ENCODE measurements at places on chromosomes 2 and 18.

DNA sequence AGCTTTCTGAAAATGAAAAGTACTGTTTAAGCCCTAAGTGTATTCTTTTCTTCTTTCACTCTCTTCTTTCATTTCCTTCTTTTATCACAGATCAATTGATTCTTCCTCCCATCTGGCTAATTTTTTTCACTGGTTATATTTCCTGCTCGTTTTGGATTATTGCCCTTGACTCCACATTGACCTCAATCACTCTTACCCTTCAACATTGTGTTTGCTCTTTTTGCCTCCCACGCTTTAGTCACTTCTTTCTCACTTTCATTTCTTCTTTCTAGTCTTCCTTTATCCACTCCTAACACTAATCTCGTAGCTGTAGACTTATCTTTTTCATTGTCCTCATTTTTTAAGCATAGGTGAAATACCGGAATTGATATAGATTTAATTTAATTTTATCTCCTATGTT, 320.3 kb upstream of the VRK2 start:
- H3K27me3 ChIP-seq = no peaks in the 10 kb centered on the region
- H3K4me3 ChIP-seq = no peak overlapping the region
- no peak for DNase-seq
- no peaks in the 10 kb centered on the region for H3K36me3 ChIP-seq

- H3K36me3 ChIP-seq = no peaks in the 10 kb centered on the region
- H3K4me3 ChIP-seq = no peak overlapping the region
- H3K4me1 ChIP-seq = peaks cover 22% of the 10 kb centered on the region
- no peak for DNase-seq
- peaks cover 51% of the 10 kb centered on the region for H3K27me3 ChIP-seq
- no peak overlapping the region for H3K27ac ChIP-seq
Measured at GRCh38 chr2:183035298-183035953, 2.8 kb downstream of the NCKAP1 start.

- H3K4me1 ChIP-seq = no peaks in the 10 kb centered on the region
- H3K27ac ChIP-seq = no peak overlapping the region
- H3K4me3 ChIP-seq = no peak overlapping the region
Measured at GRCh38 chr18:78610179-78610578, 369.4 kb upstream of the SALL3 start.

GRCh38 chr18:51164342-51164741, 33.1 kb downstream of the MEX3C start:
- H3K4me3 ChIP-seq = no peak overlapping the region
- no peaks in the 10 kb centered on the region for H3K36me3 ChIP-seq
- H3K27me3 ChIP-seq = no peaks in the 10 kb centered on the region
- no peak overlapping the region for H3K27ac ChIP-seq
- peaks cover 21% of the 10 kb centered on the region for H3K4me1 ChIP-seq
- no peak for DNase-seq

- H3K27ac ChIP-seq = no peak overlapping the region
- no peak for DNase-seq
- no peaks in the 10 kb centered on the region for H3K36me3 ChIP-seq
Measured at GRCh38 chr2:167940346-167940725, 307.1 kb downstream of the STK39 start.

DNA sequence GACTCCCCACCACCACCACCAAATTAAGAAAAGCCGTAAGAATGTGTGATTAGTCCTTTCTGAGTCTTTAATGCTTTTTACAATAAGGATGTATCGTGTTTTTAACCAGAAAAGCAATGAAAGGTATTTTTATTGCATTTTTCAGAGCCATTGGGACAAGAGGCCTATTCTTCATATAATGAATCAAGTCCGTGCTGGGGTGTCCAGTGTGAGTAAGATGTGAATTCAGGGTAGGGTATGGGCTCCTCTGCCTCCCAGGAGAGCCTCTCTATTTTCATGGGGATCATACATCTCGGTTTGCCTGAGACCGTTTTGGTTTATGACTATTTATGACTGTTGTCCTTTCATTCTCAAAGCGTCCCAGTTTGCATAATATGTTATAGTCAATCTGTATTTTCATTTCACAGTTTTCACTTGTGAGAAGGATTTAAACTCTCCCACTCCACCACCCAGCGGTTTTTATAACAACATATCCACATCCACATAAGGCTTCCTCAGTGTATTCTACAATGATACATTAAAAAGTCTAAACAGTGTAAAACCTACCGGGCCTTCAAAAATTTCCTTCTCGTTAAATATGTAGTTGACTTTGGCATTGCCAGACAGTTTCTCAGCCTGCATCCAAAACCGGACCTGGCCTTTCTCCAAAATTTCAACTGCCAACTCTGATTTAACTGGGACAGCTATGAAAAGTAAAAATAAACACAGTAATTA, 80.8 kb upstream of the LPIN2 start:
- no peak for DNase-seq
- H3K4me1 ChIP-seq = peaks cover 16% of the 10 kb centered on the region
- no peak overlapping the region for H3K27ac ChIP-seq
- H3K36me3 ChIP-seq = no peaks in the 10 kb centered on the region
- no peak overlapping the region for H3K4me3 ChIP-seq

- no peak overlapping the region for H3K4me3 ChIP-seq
- no peak for DNase-seq
- no peaks in the 10 kb centered on the region for H3K27me3 ChIP-seq
- H3K27ac ChIP-seq = no peak overlapping the region
Measured at GRCh38 chr2:176328149-176328548, 58.9 kb downstream of the MTX2 start.

DNA sequence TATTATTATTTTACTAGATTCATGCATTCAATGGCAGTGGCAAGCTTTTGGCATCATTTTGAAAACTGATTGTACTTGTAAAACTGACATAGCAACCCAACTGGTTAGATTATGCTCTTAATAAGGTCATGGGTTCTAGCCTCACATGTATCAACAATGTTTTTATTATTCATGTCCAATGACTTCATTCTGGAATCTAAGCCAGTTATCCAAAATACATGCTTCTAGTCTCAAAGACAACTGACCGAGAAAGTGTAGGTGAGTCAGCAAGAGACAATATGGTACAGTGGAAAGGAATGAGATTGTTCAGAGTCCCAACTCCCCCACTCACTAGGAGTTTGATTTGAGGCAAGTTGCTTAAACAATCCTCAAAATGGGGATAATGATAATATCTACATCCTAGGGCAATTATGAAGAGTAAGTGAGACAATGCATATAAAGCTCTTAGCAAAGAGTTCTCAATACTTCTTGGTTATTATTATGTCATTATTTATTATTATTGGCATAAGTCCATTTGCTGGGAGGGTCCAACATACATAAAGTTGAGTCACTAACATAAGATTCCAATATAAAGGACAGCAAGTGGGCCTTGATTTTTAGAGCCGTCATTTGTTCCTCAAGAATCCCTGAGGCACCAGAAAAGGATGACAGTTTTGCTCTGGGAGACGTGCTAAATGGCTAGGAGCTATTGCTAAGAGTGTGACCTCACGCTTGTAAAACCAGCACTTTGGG, 99.4 kb downstream of the NEB start:
- no peak overlapping the region for H3K27ac ChIP-seq
- DNase-seq = no peak
- peaks cover 6% of the 10 kb centered on the region for H3K36me3 ChIP-seq
- H3K27me3 ChIP-seq = no peaks in the 10 kb centered on the region

DNA sequence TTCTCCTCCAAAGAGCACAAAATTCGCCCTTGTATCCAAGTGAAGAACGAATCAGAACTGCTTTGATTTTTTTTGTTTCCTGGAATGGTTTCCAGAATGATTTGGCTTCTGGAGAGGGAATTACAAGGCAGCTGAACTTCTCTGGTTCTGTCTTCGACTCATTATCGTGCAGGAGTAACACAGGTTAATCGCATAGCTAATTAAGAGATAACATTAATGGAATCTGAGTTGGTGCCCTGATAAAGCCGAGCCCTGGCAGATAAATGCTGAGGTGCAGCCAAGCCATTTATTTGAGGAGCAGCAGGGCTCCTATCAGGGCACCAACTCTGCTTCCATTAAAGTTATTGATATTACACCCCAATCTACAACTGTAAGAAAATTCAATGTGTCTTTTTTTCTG, 433.7 kb downstream of the ZNF521 start:
- no peak overlapping the region for H3K27ac ChIP-seq
- no peak overlapping the region for H3K4me3 ChIP-seq
- H3K4me1 ChIP-seq = no peaks in the 10 kb centered on the region
- no peaks in the 10 kb centered on the region for H3K36me3 ChIP-seq
- peaks cover 3% of the 10 kb centered on the region for H3K27me3 ChIP-seq

DNA sequence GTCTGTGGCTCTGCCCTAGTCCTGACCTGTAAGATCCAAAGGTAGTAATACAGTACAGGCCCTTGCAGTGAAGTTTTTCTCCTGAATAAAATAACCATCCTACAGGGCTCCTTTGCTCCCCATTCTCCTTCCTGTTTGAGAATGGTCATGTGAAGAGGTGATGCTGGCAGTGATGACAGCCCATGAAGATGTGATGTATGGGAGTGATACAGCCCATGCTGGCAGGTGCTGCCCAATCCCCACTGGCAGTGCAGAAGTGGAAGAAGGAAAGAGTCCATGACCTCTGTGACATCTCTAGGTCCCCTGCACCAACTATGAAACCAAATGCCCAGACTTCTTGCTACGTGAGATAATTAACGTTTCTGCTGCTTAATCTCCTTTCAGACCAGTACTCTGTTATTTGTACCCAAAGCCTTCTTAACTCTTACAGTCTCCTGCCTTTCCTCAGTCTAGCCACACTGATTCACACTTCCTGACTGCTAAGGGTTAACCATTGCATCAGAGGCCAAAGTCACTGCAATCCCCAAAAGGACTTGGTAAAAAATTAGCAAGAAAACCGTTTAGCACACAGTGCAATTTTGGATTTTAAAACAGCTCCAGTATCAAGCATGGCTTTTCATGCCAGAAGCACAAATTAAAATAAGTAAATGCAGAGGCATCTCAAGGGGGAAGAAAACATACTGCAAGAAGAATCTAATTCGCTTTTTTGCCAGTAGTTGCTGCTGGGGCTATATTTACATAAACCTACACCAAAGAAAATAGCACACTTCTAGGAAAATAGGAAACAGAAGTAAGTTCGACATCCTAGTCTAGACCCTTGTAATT, 98.0 kb downstream of the STK39 start:
- H3K27ac ChIP-seq = no peak overlapping the region
- DNase-seq = no peak
- peaks cover 3% of the 10 kb centered on the region for H3K4me1 ChIP-seq
- H3K4me3 ChIP-seq = no peak overlapping the region
- H3K27me3 ChIP-seq = no peaks in the 10 kb centered on the region

DNA sequence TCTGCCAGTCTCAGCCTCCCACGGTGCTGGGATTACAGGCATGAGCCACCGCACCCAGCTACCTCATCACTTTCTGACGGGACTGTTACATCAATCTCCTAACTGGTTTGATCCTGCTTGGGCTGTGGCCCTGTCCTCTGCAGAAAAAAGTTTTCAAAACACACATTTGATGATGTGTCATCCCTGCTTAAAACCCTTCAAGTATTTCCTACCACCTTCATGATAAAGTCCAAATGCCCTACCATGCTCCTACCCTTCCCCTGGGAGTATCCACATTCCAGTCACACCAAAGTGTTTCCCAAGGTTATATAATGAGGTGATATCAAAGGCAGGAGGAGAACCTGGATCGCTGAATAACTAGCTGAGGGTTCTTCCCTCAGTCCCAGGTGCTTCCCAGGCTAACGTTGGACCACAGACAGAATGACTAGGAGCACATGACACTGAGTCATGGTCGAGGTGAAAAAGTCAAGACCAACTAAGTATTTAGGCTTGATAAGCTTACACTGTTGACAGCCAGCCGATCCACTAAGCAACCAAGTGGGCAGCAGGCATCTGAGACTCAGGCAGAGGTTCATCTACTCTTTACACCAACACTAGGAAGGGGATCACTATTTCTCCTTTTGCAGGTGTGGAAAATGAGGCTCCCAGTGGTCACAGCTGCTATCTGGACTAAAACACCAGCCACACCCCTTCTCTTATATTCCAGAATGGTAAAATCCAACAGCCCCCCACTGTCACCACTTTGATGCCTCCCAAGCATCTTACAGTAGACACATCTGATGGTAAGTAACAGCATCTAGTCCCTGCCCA, 31.8 kb downstream of the CYRIA start:
- peaks cover 3% of the 10 kb centered on the region for H3K36me3 ChIP-seq
- no peak for DNase-seq
- peaks cover 22% of the 10 kb centered on the region for H3K4me1 ChIP-seq
- H3K4me3 ChIP-seq = no peak overlapping the region
- H3K27ac ChIP-seq = no peak overlapping the region

DNA sequence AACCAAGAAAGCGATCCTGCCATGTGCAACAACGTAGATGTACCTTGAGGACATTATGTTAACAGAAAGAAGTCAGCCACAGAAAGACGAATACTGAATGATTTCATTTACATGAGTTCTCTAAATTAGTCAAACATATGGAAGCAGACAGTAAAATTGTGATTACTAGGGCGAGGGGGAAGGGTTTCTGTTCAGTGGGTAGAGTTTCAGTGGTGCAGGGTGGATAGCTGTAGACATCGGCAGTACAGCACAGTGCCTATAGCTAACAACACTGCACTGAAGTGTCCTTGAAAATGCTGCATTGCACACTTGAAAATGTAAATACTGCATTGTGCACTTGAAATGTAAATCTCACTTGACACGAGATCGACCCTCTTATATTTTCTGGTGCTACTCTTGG, 275.3 kb downstream of the GALR1 start:
- no peaks in the 10 kb centered on the region for H3K4me1 ChIP-seq
- H3K27me3 ChIP-seq = peaks cover 4% of the 10 kb centered on the region
- no peak overlapping the region for H3K27ac ChIP-seq
- no peak overlapping the region for H3K4me3 ChIP-seq

DNA sequence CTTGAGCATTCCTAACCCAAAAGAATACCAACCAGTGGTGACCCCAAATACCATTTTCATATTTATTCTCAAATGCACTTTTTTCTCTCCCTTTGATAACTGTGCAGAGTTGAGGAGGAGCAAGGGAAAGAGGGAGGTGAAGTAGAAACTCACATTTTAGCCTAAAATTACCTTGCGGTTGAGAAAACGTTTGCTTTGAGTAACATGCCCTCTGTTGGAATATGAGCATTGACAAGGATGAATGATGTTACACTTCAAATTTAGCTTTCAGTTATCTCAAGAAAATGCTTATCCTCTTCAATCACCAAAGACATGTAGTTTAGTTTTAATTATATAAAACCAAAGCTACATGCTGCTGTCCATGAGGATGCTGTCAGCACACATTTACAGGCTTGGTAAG, 2.4 kb downstream of the GRP start:
- DNase-seq = no peak
- H3K36me3 ChIP-seq = no peaks in the 10 kb centered on the region
- no peak overlapping the region for H3K27ac ChIP-seq
- peaks cover 59% of the 10 kb centered on the region for H3K27me3 ChIP-seq
- no peak overlapping the region for H3K4me3 ChIP-seq

DNA sequence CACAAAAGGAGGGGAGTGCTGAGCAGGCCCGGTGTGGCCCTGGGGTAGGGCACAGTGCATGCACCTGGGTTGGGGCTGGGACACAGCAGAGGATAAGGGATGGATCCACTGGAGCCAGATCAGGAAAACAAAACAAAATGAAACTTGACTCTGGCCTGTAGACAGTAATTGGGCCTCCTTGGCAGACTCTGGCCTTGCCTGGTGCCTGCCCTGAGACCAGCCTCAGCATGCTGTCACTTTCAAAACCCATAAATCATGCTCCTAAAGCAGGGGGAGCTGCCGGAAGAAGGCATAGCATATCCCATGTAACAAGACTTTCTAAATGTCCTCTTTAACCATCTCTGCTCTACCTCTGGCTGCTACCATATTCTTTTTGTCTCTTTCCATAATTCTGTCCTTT, 61.1 kb upstream of the IGFBP5 start:
- H3K27ac ChIP-seq = no peak overlapping the region
- no peak overlapping the region for H3K4me3 ChIP-seq
- no peaks in the 10 kb centered on the region for H3K27me3 ChIP-seq
- H3K4me1 ChIP-seq = no peaks in the 10 kb centered on the region
- no peak for DNase-seq

GRCh38 chr2:117621326-117621725, 193.2 kb upstream of the DDX18 start:
- no peak for DNase-seq
- H3K4me1 ChIP-seq = no peaks in the 10 kb centered on the region
- H3K36me3 ChIP-seq = no peaks in the 10 kb centered on the region

Measured in activated naive CD4-positive, alpha-beta T cell treated with anti-CD3 and anti-CD28 coated beads for 36 hours (primary cell).